ENCODE measurements at places on chromosomes 11 and 22. TPM values are rescaled to one million over a fixed set of nuclear protein-coding genes. Genes with fewer than 3 reads are reported as not detected.
A peak's percentile ranks its signal among the peaks of the same experiment; 100 is the strongest.

MMP13 gene
- not detected for total RNA-seq

LRRC55 gene
- 0.51 TPM for total RNA-seq

DNA sequence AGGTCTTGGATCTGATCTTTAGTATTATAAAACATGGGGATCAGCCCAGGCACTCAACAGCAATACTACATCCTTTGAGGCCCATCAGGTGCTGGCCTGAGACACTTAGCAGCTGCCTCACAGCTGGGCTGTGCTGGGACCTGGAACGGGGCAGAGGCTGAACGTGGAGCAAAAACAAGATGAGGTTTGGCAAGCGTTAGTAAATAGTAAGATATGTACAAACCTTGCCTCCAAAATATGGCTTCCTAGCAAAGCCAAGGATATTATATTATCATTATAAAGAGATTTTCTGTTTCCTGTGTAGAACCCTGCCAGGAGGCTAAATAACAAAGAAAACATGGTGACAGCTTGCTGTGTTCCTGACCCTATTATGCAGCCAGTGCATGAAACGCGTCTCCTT is 60.0 kb upstream of the SPON1 start:
- DNase-seq, result no peak

- peak; percentile 76 for DNase-seq
Observed at GRCh38 chr11:2928605-2929530, at the start of gene PHLDA2. Gene PHLDA2 (minus strand): TSS chr11:2929420. CDS start chr11:2929364, 56 bp downstream.

- no peak for DNase-seq
Observed at GRCh38 chr11:107810875-107811274, 47.7 kb downstream of the SLC35F2 start.

DNA sequence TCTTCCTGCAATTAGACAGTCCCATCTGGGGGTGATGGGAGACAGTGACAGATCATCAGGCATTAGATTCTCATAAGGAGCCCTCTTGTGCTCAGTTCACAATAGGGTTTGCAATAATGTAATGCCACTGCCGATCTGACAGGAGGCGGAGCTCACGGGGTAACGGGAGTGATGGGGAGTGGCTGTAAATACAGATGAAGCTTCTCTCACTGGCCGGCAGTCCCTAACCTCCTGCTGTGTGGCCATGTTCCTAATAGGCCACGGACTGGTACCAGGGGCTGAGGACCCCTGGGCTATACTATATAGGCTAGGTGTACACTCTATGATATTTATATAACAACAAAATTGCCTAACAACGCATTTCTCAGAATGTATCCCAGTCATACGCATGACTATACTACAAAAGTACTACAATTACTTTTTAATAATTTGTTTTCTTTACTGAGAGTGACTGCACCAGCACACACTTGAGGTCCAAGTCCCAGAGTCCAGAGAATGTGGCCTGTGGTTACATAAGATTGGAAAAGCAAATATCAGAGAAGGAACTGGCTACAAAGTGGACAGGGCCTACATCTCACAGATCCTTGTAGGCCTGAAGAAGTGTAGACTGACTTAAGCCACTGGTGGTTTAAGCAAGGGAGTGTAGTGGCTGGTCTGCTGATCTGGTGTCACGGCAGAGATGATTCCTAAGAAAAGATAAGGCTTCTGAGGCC is 200.0 kb downstream of the LARGE1 start:
- no peak for DNase-seq

CTSC gene
- total RNA-seq, result 34.3 TPM

SLC22A6 gene
- total RNA-seq, result not detected

DNA sequence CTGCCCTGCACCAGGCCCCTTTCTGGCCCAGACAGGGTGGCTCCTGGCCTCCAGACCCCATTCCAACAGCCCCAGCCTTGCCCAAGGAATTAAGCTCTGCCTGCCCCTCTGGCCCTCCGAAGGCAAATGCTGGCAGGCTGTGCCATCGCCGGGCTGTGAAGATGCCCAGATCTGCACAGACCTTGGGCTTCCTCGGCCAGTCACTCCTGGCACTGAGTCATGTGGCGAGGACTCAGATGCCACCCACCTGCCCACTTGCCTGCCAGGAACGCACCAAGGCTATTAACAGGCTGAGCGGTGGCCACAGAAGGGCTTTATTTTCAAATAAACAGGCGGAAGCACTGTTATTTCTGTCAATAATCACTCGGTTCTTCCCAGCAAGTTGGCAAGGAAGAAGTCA is 50.3 kb upstream of the TTLL12 start:
- DNase-seq, result no peak

DNA sequence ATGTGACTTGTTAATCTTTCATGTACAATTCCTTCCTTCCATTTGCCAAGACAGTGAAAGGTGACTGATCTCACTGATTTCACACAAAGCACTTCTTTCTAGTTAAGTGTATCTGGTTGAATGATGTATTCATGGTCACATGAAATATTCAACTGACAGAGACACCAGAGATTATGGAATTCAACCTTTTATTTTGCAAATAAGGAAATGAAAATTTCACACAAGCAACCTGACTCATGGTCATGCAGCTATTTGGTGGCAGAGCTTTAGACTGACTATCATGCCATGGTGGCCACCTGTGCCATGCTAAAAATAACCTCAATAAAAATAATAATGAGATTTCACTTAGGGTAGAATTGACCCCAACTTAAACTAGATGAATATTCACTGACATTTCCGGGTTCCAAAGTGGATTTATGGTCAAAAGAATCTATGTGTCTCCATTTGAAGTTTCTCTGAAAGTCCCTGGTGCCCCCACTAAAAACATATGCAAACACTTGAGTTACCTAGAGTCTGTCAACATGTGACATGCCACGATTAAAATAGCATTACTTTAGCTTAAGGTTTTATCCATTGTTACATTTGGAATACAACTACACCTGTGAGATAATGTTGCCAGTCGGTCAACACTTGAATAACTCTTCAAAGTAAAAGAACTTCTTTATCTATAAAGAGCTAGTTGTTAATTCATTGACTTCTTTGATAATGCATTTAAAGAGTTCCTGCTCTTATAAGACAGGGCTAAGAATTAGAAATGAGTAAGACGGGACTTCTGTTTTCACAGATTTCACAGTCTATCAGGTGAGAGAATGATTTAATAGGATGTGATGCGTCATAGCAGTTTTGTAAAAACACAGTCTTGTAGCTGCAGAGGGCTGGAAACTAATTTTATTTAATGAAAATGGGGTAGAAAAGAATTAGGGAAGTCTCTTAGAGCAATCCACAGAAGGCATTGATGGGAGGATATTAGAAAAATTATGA is 94.6 kb upstream of the OR9G4 start:
- DNase-seq, result no peak

FZD4 gene
- 31.3 TPM for total RNA-seq

OR51E2 gene
- 0.30 TPM for total RNA-seq

GRCh38 chr11:82978422-82979099 is 77.0 kb downstream of the DDIAS start:
- DNase-seq, result no peak

DNA sequence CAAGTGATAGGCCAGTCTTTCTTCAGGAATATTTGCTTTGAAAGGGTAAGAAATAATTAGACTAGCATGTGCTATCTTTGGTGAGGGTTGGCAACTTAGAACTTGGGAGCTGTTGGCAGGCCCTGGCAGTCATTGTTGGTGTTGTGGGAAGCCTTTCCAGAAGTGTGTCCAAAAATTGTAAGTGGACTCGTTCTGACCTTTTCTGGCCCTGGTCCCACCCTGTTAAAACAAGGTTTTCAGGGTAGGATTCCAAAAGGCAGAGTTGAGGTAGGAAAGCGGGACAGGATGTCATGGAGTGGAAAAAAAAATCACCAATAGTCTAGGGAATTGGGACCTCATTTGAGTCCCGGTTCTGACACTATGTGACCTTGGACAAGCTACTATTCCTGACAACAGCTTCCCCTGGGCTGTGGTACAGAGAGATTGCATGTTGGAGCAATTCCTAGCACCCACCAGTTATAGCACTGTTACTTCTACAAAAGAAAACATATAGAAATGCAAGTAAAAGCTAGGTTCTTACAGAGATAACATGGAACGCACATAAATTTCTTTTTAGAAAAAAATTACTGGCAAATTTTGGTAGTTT is 299.3 kb upstream of the DDI1 start:
- DNase-seq, result peak; percentile 67

DNA sequence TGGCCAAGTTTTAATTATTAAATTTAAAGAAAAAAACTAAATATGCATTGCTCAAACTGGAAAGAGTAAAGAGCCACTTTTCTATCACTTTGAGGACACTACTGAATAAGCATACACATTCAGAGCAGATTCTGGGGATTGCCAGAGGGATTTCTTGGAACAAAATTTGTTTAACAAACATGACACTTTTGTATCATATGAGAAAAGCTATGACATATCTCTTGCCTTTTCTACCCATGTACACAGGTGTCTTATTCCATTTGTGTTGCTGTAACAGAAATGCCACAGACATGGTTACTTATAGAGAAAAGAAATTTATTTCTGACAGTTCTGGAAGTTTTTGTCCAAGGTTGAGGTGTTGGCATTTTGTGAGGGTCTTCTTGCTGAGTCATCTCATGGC is 13.5 kb upstream of the USP28 start:
- no peak for DNase-seq

DNA sequence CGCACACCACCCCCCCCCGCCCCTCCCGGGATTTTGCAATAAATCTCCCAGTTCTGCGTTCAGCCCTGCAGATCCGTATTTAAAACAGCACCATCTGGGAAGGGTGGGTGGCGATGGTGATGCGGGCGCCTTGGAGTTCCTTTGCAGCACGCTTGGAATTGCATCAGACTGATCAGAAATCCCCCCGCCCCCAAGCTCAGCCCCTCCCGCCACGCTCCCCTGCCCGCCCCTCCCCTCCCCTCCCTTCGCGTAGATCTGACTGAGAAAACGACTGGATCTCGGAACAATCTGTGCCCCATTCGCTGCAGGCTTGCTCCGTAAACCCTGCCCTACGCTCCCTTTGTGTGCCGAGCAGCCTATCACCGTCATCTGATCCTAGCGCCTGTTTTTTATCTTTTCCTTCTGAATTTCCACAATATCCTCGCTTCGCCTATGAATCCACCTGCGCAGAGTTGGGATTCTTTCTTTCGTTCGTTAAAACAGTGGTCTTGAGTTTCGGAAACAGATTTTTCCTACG is 18.1 kb upstream of the BDNF start:
- DNase-seq, result no peak

GRCh38 chr11:70251659-70252321 is 18.7 kb upstream of the PPFIA1 start:
- DNase-seq, result peak; percentile 46

DNAJB7 gene
- not detected for total RNA-seq

DNA sequence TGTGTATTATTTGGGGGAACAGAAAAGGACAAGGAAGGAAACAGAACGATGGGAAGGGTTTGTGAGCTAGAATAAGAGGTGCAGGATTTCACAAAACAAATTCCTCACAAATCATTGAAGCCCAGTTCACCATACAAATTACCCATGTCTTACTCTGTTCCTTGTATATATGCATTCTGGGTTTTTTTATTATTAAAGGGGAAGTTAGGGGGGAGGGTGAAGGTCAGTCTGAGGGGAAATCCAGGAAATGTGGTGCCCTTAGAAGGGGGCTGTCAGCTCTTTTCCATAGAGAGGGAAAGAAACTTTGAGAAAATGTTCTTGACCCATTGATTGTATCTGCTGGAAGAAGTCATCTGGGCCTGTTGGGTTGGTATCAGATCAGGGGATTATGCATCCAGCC is 90.8 kb downstream of the RNF169 start:
- DNase-seq, result no peak

- DNase-seq, result peak; percentile 50
Observed at GRCh38 chr11:69295079-69295994, 1.4 kb downstream of the MYEOV start.

GRCh38 chr11:267491-267994 is 10.7 kb upstream of the NLRP6 start:
- DNase-seq, result peak; percentile 88

DNA sequence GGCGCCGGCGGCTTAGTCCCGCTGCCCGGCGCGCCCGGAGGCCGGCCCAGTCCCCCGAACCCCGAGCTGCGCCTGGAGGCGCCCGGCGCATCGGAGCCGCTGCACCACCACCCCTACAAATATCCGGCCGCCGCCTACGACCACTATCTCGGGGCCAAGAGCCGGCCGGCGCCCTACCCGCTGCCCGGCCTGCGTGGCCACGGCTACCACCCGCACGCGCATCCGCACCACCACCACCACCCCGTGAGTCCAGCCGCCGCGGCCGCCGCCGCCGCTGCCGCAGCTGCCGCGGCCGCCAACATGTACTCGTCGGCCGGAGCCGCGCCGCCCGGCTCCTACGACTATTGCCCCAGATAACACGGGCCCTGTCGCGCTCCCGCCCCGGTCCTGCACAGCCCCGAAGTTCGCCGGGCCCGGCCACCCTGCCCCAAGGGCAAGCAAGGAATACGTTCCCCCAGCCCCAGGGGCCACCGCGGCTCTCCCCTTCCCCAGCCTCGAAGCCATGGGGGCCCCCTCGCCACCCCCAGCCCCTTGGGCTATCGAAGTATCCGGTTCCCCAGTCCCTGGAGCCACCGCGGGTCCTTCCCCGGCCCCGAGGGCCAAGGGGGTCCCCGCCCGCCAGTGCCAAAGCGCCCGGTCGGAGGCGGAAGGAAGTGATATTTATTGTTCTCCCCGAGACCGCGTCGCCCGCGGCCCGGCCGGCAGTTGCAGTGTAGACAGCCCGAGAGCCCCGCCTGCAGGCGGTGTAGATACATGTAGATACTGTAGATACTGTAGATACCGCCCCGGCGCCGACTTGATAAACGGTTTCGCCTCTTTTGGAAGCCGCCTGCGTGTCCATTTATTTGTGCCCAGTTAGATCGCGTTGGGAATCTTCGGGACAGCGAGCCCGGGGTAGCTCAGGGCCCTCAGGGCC is 6.2 kb downstream of the TBX1 start:
- peak; percentile 89 for DNase-seq

TRPM5 gene
- not detected for total RNA-seq

DNA sequence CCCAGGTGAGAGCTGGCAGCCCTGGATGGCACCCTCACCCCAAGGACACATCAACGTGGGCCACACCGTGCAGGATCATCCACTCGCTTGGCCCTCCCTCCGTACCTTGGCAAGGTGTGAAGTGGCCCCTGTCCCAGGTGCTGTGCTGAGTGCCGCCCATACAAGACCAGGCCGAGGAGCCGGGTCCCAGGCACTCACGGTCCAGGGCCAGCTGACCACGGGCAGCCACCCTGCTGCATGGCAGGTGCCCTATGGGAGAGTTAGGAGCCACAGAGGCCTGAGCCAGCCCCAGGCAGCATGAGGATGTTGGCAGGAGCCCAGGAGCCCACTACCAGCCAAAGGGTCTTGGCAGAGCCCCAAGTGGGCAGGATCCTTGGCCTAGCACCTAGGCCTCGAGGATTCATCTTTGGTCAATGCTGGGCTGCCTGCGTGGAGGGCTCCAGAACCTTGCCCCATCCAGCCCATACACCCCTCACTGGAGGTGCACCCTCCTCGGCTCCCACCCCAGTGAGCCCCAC is 19.6 kb downstream of the RTN4R start:
- DNase-seq, result no peak

- no peak for DNase-seq
Observed at GRCh38 chr11:91921974-91922373, 302.6 kb upstream of the FAT3 start.

Data from Right ventricle myocardium inferior (tissue), 1 donor.